ENCODE measurements at places on chromosomes 11 and 22.

DNA sequence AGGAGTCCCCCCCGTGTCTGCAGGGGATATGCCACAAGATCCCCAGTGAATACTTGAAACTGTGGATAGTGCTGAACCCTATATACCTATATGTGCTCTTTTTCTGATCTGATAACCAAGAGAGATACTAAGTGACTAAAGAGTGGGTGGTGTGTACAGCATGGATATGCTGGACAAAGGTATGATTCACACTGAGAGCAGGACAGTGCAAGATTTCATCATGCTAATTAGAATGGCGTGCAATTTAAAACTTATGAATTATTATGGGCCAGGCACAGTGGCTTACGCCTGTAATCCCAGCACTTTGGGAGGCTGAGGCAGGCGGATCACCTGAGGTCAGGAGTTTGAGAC lies 90.2 kb upstream of the ALKBH3 start:
- DNase-seq: no peak

DNA sequence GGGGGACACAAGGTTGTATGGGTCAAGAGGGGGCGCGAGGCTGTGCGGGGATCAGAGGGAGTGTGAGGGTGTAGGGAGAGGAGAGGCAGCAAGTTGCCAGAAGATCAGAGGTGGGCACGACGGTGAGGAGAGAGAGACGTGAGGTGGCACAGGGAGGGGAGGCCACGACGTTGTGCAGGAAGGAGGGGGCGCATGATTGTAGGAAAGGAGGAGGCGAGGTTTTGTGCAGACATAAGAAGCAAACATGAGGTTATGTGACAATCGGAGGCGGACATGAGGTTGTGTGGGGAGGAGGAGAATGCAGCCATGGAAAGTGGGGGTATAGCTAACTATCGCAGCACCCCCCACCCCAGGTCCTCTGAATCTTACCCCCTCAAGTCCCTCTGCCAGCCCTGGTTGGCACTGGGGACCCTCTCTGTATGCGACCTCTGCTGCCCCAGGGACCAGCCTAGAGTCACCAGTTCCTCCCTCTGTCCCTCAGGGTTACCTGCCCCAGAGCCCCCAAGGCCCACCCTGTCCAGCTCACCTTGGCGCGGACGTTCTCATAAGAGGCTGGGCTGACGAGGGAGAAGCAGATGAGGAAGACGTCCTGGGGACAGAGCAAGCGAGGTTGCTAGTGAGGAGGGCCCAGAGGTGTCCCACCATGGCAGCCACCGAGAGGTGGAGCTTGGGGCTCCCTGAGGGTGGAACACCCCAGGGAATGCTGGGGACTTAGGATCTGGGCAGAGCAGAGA lies 12.5 kb downstream of the RAC2 start:
- DNase-seq: no peak

GRCh38 chr11:34749666-34750659 lies 129.1 kb downstream of the EHF start:
- DNase-seq: peak; percentile 83

- DNase-seq: no peak
These were observed 85.2 kb upstream of the RTL6 start for GRCh38 chr22:44583061-44583760.

DNA sequence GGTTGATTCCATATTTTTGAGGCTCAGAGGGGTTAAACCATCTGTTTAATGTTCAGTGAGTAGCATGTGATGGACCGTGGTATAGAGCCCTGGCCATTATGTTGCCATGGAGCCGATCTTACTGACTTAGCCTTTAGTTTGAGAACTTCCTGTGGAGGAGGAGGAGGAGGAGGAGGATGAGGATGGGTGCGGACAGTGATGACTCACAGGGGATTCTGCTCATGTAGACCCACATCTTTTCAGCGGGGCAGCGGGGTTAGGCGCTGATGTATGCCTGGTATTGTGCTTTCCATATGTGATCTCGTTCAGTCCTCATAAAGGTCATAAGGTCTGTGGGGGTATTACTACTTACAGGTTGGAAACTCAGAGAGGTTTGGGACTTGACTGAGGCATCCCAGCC lies 13.9 kb downstream of the STX3 start:
- peak; percentile 26 for DNase-seq

DNA sequence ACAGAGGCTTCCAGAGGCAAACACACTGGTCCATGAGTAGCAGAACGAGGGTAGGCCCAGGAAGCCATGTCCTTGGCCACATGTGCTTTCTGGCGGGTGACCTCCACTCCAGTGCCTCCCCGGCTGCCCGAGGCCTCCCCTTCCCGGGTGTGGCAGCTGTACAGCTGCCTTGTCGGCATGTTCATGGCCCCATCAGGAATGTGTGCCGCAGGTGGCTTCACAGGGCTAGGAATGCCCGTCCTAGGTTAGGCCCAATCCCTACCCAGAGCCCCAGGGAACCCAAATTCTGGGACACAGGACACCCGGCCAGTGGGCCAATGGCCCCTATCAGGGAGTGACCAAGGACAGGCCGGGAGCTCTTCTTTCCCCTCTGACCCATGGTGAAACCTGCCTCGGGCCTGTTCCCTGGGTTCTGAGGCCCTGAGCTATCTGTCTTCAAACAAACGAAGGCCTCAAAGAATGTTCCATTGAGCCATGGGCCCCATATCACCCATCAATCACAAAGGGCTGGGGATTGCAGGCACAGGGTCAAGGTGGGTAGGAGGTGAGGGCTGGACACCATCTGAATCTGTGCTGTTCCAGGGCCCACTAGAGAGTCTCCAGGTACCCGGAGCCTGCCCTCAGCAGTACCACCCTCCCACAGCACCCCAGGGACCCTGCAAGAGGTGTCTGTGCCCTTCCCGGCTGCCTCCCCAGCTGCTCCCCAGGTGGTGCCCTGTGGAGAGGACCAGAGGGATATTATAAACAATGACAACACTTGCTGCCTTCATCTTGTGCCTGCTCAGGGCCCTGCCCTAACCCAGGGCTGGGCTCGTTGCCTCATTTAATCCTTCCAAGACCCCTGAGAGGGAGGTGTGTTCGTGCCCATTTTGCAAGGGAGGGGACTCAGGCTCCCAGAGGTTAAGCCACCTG lies 4.0 kb upstream of the CDKN1C start:
- no peak for DNase-seq

- DNase-seq: peak; percentile 77
These were observed 18.3 kb upstream of the MICALL1 start for GRCh38 chr22:37887584-37888378.

DNA sequence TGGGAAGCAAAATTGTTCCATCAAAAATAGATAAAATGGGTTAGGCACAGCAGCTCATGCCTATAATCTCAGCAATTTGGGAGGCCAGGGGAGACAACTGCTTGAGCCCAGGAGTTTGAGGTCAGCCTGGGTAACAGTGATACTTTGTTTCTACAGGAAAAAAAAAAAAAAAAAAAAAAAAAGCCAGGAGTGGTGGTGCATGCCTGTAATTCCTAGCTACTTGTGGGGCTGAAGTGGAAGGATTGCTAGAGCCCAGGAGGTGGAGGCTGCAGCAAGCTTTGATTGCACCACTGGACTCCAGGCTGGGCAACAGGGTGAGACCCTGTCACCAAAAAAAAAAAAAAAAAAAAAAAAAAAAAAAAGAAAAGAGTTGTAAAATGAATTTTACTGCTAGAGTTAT lies 49.6 kb downstream of the KIF18A start:
- no peak for DNase-seq

DNA sequence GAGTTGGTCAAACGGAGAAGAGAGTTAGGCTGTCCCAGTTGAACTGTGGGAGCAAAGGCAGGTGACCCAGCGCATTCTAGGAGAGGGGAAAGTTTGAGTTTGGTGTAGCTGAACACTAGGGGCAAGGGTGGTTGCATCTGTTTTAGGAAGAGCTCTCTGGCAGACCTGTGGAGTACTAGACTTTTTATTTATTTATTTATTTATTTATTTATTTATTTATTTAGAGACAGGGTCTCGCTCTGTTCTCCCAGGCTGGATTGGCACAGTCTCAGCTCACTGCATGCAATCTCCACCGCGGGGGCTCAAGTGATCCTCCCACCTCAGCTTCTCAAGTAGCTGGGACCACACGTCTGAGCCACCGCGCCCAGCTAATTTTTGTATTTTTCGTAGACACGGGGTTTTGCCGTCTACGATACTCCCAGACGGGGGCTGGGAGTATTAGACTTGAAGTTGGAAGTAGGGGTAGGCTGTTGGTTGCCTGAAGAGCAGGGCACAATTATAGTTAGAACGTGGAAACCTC lies 950 bp upstream of the ACER3 start:
- DNase-seq: no peak

DNA sequence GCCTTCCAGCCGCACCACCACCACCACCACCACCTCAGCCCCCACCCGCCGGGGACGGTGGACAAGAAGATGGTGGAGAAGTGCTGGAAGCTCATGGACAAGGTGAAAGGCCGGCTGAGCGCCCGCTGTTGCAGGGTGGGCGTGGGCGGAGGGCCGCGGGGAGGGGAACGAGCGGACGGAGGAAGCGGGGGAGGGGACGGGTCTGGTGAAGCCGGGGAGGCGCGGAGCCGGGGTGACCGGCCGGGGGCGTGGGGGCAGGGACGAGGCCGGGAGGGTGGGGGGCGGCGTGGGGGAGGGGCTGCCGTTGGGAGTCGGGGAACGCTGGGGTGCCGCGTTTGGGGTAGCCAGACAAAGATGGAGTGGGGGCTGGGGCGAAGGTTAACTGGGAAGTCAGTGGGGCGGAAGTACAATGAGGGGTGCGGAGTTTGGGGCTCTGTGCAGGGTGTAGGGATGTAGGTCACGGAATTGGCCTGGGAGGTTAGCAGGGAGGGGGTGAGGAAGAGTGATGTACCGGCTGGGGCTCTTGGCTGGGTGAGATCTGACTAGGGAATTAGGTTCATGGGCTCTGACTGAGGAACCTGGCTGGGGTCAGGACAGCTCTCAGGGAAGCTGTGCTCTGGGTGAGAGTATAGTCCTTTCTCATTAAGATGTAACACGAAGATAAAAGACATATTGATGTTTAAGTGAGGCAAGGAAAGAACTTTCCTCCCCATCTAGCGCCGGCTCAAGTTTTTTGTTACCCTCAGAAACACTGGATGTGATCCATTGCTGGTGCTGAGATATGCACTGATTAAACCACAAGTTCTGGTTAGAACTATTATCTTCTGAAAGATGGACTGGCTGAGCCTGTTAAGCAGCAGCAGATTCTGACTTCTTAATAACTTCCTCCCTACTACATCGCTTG lies 624 bp downstream of the CBL start:
- DNase-seq: no peak

GRCh38 chr11:37907436-37908218 lies 1309.6 kb upstream of the RAG2 start:
- no peak for DNase-seq

DNA sequence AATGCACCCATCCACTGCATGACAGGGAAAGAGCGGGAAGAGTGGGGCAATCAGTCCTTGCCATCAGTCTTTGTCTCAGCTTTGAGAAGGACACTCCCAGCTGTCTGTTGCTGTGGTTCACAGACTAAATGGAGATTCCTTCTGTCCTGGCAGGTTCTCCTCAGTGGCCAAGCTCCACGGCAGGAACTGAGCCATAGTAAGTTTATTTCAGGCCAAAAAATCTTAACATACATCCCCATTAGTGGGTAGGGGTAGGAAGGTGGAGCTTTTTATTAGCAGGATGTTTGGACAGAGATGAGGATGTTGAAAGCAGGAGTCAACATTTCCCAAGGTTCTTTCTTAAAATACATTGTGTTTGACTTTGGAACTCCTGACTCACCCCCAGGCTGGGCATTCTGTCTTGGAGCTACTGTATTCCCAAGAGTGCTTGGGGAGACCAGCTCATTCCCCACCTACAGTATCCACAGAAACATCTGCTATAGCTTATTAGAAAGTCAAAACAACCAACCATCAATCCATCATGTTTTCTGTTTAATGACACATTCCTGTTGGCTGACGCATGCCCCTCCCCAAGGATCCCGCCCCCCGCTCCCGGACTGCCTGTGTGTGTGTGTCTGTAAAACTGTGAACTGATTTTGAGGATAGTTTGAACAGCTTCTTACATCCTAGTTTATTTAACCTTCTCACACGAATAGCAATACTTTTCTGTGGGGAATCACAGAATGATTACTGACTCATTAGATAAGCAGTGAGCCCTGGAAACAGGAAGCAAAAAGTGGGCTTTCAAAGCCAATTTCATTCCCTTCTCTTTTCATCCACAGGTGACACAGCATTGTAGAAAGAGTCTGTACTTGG lies 109.5 kb downstream of the CCDC81 start:
- DNase-seq: peak; percentile 92

- no peak for DNase-seq
These were observed 2.6 kb upstream of the LRFN4 start for GRCh38 chr11:66854231-66854661.

DNA sequence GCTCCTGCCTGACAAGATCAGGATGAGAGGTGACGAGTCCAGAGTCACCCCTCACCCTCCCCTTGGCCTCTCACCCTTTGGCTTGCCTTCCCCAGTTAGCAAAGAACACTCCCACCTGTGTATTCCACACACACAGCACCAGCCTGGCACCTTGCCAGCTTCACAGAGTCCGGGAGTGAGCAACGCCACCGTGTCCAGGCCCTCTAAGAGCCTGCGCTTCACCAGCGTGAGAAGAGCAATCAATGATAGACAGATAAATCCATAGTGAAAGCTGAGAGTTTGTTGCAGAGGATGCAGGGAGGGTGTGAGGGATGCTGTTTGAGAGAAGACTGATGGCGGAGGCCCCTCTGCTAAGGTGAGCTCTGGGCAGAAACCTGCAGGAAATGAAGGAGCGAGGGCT lies 404.5 kb downstream of the LARGE1 start:
- no peak for DNase-seq

GRCh38 chr11:67469508-67469811 lies 409 bp upstream of the TMEM134 start:
- DNase-seq: no peak

DNA sequence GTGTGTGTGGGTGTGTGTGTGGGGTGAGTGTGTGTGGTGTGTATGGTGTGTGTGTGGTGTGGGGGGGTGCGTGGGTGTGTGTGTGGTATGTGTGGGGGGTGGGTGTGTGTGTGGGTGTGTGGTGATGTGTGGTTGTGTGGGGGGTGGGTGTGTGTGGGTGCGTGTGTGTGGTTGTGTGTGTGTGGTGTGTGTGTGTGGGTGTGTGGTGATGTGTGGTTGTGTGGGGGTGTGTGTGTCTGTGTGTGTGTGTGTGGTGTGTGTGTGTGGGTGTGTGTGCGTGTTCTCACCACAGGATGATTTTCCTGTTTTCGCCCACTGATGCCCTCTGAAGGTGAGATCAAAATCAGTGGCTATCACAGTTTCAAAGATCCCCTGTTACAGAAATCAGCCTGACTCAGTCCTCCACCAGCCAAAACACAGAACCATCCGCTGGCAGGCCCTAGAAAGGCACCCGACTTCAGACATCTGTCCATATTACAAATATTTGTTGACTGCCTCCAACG lies 24.7 kb downstream of the CPT1A start:
- no peak for DNase-seq

GRCh38 chr11:68743539-68743938 lies 7.8 kb downstream of the TESMIN start:
- no peak for DNase-seq

- no peak for DNase-seq
These were observed 21.5 kb downstream of the GALNT18 start for GRCh38 chr11:11600288-11600687.

- DNase-seq: no peak
These were observed 137.4 kb downstream of the PLEKHA7 start for GRCh38 chr11:16876837-16877236.

GRCh38 chr11:128462922-128463321 lies 124.4 kb downstream of the ETS1 start:
- no peak for DNase-seq

GRCh38 chr11:66313321-66314185 lies 3.3 kb downstream of the CD248 start:
- DNase-seq: no peak

Data from NCI-H226 (cell line).